ENCODE measurements at places on chromosomes 7 and 10.

GRCh38 chr10:74837743-74838142 lies 11.3 kb downstream of the KAT6B start:
- DNase-seq: no peak

GRCh38 chr10:85655411-85655810 lies 711.2 kb downstream of the GRID1 start:
- no peak for DNase-seq

GRCh38 chr10:108411894-108412293 lies 1247.4 kb upstream of the SORCS1 start:
- no peak for DNase-seq

DNA sequence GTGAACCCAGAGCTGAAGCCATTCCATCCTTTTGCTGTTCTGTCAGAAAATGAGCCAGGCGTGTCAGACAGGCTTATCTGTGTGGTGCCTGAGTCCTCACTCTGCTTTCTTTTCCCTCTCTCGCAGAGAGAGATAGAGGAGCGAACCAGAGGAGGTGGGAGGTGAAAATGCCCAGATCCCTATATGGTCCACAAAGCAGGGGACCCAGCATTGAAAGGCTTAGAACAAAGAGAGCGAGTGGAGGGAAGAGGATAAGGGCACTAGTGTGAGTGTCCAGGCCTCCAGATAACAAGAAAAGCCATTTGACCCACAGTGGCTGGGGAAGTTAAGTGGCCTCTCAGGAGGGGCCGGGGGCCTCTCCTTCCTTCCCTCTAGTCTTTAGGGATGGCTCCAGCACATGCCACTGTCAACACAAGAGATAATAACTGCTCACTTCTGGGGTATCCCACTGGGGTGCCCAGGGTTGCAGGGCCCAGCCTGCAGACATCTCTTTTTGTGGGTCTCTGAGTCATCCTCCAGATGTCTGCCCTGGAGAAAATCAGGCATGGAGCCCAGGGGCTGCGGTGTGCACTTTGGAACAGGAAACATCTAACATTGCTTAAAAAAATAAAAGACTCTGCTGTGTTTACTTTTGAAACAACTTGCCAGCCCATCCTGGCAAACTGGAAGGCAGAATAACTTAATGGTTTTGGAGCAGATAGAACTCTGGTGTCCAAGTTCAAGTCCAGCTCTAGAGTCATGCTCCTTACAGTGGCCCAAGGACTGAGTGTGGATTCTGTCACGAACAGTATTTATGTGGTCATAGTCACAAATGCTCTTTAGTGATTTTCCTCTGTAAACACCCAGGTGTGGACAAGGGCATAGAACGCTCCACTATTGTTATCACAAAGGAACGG lies 189.5 kb downstream of the CXCL12 start:
- DNase-seq: no peak

DNA sequence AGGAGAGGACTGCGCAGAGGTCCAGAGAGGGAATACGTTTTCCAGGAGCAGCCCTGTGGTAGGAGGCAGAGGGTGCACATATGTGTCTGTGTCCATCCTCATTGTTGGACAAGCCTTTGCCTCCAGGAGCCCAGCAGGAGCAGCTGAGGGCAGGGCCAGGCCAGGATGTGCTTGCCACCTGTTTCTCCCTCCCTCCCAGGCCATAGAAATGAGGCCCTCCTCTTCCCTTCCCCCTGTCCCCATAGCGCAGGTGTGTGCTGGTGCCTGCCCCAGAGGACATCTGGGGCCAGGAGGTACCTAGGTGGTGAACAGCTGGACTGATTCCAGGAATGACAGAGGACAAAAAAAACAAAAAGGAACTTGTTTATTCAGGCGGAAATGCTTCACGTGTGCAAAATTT lies 10.5 kb upstream of the CXCL12 start:
- no peak for DNase-seq

GRCh38 chr10:79375321-79376077 lies 28.2 kb downstream of the PPIF start:
- DNase-seq: no peak

- no peak for DNase-seq
Measured at GRCh38 chr10:57884965-57885617, 382.6 kb downstream of the IPMK start.

DNA sequence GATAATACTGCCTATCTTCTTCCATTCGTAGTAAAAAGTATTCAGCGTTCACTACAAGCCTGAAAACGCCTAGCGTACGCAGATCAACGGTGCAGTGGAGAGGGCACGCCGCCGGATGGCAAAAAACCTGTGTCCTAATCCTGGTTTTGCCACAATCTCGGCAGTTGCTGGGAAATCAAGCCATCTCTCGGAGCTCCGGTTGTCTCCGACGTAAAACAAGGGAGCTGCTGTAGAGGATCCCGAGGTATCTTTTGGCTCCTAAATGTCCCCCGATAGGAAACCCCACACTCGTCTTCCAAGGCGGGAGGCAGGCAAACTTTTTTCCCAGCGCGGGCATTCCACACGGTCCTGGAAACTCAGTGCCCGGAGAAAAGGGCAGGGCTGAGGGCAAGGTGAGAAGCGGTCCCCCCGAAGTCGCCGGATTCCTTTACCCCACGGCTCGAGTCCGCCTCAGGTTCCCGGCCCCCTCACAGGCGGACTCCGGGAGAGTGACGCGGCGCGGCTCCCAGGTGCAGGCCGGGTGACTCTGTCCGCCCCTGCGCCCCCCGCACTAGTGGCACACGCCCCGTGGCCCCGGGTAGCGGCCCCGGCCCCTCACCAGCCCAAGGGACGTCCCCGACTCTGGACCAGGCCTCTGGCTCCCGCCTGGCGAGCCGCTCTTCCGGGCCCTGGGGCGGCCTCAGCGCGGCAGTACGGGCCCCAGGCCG lies 649 bp downstream of the IDE start:
- DNase-seq: peak; percentile 12

- DNase-seq: no peak
Measured at GRCh38 chr10:113791691-113792090, 40.2 kb downstream of the PLEKHS1 start.

GRCh38 chr10:130500261-130501000 lies 364.2 kb downstream of the GLRX3 start:
- no peak for DNase-seq

GRCh38 chr7:117675497-117676435 lies 195.9 kb downstream of the CFTR start:
- no peak for DNase-seq

DNA sequence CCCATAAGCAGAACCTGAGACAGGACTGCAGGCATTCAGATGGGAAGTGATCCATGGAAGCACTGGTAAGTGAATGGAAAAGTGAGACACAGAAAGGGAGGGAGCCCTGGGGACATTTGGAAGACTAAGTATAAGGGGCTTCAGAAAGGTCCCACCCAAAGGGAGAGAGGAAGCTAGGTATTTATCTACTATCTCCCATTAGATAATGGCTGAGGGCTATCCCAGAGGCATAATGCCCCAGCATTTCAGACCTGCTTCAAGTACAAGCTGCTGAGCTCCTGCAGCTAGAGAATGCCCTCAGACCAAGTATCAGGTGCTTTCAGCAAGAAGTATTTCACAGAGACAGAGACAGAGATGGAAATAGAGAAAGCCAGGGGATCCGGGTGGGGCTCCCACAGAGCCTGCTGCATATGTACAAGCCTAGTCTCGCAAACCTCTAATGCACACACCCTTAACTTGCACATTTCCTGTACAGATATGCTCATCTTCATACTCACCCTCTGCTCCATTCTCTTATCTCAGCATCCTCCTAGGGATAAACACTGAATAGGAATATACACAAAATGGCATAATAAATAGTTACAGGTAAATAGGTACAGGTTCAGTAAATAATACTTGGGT lies 20.2 kb downstream of the KDM7A start:
- DNase-seq: no peak

- no peak for DNase-seq
Measured at GRCh38 chr7:32507414-32507813, 12.1 kb downstream of the AVL9 start.

- DNase-seq: no peak
Measured at GRCh38 chr10:78515038-78515872, 481.6 kb downstream of the RPS24 start.

DNA sequence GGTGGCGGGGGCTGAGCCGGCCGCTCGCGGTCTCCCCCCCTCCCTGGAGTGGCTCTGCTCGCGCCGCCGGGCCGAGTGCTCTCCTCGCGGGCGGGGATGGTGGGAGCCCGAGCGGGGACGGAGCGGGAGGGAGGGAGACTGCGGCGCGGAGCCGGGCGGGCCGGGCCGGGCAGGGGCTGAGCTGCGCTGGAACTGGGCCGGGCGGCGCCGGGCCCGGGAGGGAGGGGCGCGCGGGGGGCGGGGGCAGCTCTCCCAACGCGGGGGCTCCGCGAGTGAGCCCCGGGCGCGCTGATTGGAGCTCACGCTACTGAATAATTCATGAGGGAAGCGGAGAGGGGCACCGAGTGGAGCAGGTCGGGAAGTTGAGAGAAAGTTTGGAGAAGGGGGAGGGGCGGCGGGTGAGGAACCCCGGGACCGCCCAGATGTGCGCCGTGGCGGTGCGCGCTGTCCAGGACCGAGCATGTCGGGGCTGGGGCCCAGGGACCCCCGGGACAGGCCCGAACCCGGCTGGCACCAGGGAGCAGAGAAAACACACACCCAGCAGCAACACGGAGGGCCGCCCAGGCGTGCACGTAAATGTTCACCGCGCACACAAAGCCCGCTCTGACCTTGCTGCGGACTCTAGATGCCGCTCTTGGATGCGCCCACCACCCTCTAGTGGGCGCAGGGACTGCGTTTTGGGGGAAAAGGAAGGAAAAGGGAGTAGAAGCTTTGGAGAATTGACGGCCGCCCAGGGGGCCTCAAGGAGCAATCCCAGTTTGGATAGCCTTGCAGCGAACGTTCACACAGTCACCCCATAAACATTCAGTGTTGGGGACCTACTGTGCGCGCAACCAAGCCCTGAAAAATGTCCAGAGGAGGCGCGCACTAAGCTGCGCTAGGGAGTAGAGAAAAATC lies at the start of gene EPHB4:
EPHB4 (minus strand) TSS at position 194 of the 897 bp plus-strand sequence. CDS start 493 bp downstream, outside the sequence.
- no peak for DNase-seq

DNA sequence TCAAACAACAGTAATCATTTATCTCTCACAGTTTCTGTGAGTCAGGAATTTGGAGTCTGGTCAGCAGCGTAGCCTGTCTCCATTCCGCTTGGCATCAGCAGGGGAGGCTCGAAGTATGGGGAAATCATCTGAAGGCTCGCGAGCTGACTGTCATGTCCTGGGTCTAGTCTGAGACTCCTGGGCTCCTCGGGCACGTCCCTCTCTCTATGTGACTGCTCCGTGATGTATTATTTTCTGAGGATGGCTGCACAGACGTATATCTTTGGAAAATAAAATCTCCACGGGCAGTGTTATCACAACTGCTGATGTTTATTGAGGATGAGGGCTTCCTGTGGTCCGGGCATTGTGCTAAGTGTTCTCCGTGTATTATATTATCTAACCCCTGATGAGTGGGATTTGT lies 23.3 kb upstream of the PCGF5 start:
- no peak for DNase-seq

- DNase-seq: no peak
Measured at GRCh38 chr7:108268200-108268820, 138.1 kb upstream of the LAMB4 start.

DNA sequence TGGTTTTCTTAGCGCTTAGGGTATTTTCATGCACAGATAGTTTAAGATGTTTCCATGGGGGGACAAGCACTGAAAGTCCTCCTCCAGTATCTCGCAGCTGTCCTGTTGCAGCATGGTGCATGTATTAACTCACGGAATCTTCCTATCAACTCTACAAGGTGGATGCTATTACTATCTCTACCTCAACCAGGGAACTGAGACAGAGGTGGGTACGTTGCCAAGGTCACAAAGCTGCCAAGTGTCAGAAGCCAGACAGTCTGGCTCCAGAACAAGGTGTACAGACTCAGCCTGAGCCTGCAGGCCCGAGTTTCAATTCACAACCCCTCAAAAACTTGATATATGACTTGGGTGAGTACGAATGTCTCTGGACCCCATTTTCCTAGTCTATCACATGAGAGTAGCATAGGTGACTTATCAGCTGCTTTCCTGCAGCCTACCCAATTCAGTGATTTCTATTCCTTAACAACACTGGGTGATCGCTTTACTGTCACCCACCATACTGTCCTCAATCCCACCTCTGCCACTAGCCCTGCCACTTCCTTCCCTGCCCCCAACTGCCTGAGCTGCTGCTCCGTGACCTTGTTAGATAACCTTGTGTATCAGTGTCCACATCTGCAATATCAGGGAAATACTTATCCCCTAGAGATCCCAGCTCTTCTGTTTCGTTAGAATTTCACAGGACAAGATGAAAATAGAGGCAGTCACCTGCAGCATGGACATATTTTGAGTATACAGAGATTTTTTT lies 92.1 kb downstream of the ABCC2 start:
- DNase-seq: no peak

DNA sequence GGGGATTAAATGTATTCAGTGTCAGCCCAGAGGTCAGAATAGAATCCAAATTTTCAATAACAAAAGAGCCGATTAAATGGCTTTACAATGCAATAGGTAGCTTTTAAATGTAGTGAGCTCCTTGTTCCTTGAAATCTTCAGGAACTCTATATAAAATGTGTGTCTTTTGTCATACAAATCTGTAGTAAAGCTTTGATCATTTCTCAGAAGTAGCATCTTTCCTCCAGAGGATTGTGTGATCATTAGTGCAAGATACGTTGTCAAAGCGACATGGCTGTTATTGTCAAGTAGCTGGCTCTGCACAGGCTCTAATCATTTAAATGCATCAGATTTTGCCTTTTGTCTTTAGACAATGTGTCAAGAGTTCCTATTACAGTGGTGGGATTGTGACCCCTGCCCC lies 116.1 kb upstream of the NAMPT start:
- no peak for DNase-seq

- no peak for DNase-seq
Measured at GRCh38 chr10:15491856-15492642, 121.0 kb upstream of the FAM171A1 start.

DNA sequence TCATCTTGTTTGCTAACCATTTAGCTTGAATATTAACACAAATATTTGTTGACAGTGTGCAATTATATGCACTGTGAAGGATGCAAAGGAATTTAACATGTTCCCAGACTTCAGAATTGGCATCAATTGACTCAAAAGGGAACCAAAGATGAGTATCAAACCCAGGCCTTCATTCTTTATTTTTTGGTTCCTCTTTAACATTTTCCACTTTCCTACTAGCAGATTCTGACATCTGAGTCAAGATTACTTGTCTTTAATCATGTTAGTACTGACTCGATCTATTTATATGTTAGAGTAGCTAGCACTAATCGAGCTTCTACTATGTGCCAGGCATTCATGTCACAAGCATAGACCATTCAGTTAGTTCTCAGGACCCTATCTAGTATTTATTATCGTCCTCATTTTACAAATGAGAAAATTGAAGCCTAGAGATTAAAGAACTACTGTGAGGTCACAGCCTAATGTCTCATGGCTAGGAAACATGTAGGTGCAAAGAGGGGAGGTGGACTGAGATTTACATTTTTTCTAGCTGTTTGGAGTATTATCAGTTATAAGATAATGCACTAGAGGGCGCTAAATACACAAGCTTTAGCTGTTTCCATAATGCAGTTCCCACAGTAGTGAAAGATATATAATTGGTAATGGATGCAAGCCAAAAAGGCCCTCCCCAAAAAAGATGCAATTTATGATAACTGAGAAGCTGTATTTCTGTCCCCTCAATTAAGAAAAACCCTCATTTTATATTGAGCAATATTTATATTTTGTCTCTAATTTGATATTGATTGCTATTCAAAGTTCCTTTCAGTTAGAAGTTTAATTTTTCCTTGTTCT lies 32.9 kb upstream of the KMT2E start:
- DNase-seq: no peak

GRCh38 chr7:151941009-151941408 lies 15.2 kb upstream of the GALNTL5 start:
- DNase-seq: no peak

All from stimulated activated CD4-positive, alpha-beta T cell treated with anti-CD3 and anti-CD28 coated beads, Interleukin-4, amount 100 ng/mL, for 4 hours (primary cell).